NCI-H1048 (cell line): ENCODE measurements at places on chromosomes 12 and 14.
A peak's percentile ranks its signal among the peaks of the same experiment; 100 is the strongest.

DNA sequence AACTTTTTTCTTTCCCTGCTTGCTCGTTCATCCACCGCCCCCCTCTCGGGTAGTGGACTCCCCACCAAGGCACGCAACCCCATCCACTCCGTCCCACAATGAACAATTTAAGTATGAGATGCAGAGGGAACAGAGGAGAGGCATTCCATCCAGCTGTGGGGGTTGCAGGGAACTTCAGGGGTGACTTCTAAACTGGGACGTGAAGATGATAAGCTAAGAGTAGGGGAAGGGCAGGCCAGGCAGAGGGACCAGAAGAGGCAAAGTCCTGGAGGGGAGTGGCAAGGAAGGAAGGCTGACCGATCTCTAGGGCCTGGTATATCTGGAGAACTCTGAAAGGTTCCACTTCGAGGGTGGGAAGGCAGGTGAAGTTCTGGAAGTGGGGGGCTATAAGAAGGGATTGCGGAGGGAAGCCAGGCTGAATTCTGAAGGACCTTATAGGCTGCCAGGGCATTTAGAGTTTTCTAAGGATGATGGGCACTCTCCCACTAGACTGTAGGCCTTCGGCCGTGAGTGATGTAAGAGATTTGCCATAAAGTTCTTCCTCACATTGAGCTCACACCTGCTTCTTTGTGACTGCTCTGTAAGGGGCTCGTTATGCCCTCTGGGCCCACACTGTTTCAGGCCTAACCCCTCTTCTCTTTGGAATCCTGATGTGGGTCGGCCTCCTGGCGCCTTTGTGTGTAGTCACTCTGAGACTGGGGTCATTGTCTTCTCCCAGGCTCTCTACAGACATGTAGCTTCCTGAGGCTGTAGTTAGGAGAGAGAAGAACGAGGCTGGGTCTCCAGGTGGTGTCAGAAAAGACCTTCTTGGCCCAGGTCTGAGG is 12.1 kb downstream of the NFATC4 start:
- no peak for DNase-seq

GRCh38 chr12:47754881-47755280 is 3.8 kb downstream of the RAPGEF3 start:
- no peak for DNase-seq

DNA sequence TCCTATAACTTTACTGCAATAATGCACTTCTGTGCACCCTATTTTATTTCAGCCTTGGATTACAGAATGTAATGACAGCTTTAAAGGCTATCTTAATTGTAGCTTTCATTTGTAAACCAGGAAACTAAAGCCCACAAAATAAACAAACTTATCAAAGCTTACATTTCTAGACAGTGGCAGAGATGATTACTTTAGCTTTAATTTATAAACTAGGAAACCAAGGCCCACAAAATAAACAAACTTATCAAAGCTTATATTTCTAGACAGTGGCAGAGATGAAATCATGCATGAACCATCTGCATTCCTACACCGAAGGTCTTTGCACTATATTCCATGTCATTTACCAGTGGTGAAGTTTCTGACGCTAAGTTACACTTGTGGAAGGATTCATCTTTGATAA is 74.4 kb downstream of the PRKD1 start:
- no peak for DNase-seq

DNA sequence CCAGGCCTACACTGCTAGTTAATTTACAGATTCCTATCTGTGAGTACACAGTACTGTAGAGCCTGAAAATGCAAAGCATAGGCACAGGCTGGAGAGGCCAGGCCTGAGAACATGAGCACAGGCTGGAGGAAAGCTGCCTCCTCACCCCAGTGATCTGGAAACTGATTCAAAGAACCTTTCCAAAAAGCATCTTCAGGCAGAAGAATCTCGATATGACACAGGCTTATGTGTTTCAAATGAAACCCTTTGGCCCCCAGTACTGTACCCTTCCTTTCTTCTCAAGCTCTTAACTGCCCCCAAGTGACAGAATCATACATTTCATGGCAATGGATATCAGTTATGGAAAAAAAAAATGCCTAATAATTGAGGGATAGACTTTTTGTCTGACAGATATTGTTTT is 122.0 kb downstream of the KCNC2 start:
- no peak for DNase-seq

DNA sequence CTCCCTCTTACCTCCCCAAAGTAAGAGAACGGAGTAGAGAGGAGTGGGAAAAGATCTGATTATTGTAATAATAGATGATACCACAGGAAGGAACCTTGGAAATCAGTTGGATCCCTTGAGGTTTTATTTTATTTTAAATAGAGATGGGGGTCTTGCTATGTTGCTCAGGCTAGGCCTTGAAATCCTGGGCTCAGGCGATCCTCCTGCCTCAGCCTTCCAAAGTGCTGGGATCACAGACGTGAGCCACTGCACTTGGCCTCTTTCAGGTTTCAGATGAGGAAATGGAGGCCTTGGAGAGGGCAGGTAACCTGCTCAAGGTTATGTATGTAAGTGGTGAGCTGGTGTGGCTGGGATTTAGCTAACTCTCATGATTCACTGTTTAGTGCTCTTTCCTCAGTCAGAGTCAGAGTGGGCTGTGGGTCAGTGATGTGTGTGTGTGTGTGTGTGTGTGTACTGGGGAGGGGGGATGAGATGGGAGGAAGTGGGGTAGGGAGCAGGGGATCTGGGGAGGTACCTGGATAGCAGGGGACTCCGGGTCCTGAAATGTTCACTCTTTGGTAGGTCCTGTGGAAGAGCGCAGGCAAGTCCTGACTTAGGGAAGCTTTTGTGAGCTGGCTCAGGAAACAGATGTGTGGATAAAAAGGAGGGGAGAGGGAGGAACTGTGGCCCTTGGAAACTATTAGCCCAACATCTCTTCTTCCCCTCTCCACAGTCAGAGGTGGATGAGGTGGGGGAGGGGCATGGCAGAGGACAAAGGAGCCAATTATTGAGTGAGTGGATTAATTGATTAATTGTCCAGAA is 4.7 kb upstream of the CISTR start:
- DNase-seq, result no peak

DNA sequence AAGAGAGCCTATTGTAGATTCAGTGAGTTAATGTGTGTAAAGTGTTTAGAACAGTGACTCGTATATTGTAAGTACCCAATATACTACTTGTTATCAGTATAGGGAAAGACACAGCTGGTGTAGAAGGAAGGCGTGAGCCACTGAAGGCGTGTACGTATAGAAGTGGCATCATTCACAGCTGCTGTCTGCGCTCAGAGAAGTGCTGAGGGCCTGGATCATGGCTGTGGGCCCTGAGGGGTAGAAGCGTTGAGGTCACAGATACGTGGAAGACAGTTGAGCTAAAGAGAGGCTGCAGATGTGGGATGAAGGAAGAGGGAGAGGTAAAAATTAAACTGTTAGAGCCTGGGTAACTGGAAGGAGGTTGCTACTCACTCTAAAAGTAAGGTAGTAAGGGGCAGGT is 5.9 kb downstream of the C12orf75 start:
- no peak for DNase-seq

- DNase-seq, result no peak
Observed at GRCh38 chr12:48185181-48185919, 1.9 kb downstream of the CCDC184 start.

DNA sequence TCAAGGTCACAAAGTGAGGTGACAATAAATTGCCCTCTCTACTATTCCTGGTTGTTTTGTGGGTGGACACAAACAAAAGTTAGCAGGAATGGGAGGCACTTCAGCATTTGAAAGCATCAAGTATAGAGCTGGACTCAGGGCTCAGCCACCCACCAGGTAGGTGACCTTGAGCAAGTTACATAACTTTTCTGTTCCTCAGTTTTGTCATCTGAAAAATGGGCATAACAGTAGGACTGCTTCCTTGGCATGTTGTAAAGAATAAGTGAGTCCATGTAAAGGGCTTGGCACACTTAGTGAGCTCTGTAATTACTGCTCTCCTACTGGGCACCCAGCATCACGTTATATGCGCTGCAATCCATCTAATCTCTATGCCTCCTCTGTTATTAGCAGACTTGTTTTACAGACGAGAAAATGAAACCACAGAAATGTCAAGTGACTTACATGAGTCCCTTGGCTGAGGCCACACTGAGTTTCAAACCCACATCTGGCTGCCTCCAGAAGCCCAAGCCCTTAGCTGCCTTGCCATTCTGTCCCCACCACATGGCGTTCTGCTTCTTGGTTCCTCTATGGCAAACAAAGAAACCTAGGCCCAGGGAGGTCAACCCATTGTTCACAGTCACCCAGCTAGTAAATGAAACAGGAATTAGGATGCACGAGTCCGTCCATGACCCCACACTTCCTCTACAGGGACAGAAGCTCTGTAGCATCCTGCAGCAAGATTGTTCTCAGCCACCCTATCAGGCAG is 63.2 kb upstream of the SLC24A4 start:
- no peak for DNase-seq

GRCh38 chr12:98274430-98275130 is 240.8 kb upstream of the TMPO start:
- no peak for DNase-seq

DNA sequence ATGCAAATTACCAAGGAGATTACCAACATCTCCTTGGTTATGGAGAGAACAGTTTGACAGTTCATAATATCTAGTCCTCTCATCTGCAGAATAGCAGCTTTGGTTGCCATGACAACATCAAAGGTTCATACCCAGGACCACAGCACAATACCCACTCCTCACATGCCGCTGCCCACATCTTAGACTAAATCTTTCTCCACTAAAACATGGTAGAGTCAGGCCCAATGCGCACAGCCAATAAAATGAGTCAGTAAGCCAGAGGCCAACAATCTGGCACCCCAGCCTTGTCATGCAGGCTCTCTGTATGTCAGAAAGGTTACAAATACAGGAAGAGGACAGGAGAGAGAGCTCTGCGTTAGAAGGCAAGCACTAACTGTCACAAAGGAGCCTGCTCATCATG is 70.6 kb downstream of the KCNK10 start:
- DNase-seq, result no peak

DNA sequence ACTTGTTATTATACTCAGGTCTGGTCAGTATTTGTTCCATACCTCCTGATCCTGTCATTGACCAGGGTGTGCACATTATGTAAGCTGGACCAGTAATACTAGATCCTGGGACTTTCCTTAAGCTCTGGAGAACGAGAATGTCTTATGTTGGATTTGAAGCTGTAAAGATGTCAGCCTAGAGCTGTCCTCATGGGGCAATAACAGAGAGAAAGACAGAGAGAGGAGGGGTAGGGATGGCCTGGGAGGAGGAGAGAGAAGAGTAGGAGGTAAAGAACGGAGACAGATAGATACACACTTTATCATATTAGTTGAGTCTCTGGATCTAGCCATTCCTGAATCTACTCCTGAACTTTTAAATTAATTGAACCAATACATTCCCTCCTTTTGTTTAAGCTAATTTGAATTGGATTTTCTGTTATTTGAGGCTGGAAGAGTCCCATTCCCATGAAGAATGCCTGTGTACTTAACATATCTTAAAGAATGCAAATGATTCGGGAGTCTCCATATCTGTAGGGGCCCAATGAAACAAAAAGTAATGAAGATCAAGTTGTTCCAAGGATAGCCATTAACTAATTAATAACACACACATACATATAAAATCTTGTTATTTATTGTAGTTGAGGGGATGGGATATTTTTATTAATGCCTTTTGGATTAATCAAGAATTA is 55.9 kb downstream of the PLEKHA5 start:
- DNase-seq, result no peak

DNA sequence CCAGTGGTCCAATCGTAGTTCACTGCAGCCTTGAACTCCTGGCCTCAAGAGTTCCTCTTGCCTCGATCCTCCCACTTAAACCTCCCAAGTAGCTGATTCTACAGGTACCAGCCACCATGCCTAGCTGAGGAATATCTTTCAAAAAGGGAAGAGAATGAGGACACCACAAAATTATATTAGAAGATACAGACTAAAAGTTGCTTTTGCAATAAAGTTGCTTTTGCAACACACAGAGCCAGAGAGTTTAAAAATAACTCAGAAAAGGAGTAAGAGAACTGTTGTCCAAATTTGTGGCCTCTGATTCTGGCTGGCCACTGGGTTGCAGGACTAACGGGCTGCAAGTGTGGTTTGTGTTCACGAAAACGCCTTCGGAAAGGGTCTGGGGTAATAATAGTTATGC is 19.8 kb downstream of the TMEM253 start:
- no peak for DNase-seq

- DNase-seq, result no peak
Observed at GRCh38 chr12:88327276-88327675, 185.2 kb downstream of the TMTC3 start.

DNA sequence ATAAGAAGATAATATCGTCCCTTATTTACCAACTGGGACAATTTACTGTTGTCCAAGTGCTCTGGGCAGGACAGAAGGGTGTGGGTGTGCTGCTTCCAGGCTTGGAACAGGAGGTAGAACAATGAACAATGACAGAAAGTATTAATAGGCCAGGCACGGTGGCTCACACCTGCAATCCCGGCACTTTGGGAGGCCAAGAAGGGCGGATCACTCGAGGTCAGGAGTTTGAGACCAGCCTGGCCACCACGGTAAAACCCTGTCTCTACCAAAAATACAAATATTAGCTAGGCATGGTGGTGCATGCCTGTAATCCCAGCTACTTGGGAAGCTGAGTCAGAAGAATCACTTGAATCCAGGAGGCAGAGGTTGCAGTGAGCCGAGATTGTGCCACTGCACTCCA is 2.5 kb downstream of the IFI27 start:
- DNase-seq, result no peak

GRCh38 chr12:48965298-48965838 is 6.2 kb downstream of the WNT10B start:
- no peak for DNase-seq

GRCh38 chr12:53508534-53509170 is 1.4 kb upstream of the NPFF start:
- peak; percentile 57 for DNase-seq

DNA sequence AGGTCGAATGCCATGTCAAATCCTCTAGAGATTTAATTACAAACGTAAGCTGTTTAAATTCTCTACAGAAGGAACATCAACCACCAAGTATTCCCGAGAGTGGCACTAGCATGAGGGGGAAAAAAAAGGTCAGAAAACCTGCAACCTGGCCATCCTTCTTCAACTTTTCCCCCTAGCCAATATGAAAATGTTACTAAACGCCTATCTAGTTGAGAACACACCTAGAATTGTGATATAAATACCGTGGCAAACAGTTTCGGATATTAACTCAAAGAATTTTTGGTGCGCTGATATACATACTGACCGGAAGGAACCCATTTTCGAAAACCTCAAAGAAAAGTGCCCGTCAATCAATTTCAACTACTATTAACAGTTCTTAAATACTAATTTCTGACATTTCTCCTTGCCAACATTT is 1.8 kb downstream of the HNRNPC start:
- DNase-seq, result no peak

GRCh38 chr12:104353012-104353981 is 49.8 kb downstream of the EID3 start:
- DNase-seq, result no peak

DNA sequence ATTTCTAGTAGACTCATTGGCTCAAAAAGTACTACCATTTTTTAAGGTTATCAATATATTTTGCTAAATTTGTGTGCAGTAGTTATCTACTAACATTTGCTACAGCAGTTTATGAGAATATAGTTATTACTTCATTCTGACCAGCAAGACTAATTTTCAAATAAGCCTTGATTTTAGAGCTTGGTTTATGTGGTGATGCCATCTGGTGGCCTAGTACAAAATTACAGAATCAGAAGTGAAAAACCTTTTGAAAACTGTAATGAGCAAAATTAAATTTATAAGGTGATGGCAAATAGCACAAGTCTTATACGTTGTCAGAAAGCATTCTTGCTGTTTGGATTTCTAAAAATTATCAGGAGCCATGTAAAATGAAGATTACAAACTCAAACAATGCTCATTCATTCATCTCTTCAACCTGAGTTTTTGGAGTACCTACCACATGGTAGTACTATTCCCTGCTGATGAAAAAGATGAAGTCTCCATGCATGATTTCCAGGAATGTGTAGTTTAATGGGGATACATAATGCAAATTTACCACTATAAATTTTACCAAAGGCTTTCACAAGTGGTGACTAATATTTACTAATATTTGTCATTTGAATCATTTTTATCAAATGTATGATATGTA is 51.0 kb downstream of the MAGOHB start:
- no peak for DNase-seq
